ENCODE measurements at places on chromosomes 2 and 18.

- H3K4me1 ChIP-seq, result no peaks in the 10 kb centered on the region
- no peak overlapping the region for H3K4me3 ChIP-seq
- no peaks in the 10 kb centered on the region for H3K36me3 ChIP-seq
- no peaks in the 10 kb centered on the region for H3K27me3 ChIP-seq
Measured at GRCh38 chr2:206482123-206482522, 38.8 kb downstream of the ADAM23 start.

GRCh38 chr2:120859814-120860578 is 124.3 kb downstream of the GLI2 start:
- no peaks in the 10 kb centered on the region for H3K36me3 ChIP-seq
- H3K4me1 ChIP-seq, result peaks cover 9% of the 10 kb centered on the region
- no peak overlapping the region for H3K27ac ChIP-seq
- no peak for DNase-seq
- no peaks in the 10 kb centered on the region for H3K27me3 ChIP-seq

GRCh38 chr2:3000125-3000524 is 377.5 kb downstream of the EIPR1 start:
- no peak overlapping the region for H3K4me3 ChIP-seq
- no peaks in the 10 kb centered on the region for H3K27me3 ChIP-seq
- DNase-seq, result no peak
- H3K27ac ChIP-seq, result no peak overlapping the region
- H3K36me3 ChIP-seq, result no peaks in the 10 kb centered on the region
- H3K4me1 ChIP-seq, result no peaks in the 10 kb centered on the region

DNA sequence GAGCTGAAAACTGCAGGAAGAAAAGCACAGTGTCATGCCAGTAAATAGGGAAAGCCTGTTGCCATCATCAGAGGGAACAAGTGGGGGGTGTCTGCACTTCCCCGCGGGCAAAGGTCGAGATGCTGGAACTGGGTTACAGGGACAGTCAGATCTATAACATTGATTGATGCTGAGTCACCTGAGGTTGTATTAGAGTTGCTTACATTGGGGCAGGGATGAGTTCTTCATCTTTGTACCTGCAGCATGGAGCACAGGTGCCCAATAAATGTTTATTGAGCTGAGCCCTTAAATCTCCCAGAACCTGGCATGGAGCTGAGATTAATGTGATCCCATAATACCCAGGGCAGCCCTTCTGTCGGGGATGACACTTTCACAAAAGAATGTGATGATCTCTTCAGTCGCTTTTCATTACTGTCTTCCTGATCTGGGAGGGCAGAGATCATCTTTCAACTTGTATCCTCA is 5.9 kb upstream of the RNF152 start:
- H3K27ac ChIP-seq, result no peak overlapping the region
- DNase-seq, result no peak
- no peaks in the 10 kb centered on the region for H3K27me3 ChIP-seq
- no peaks in the 10 kb centered on the region for H3K36me3 ChIP-seq
- H3K4me3 ChIP-seq, result no peak overlapping the region

DNA sequence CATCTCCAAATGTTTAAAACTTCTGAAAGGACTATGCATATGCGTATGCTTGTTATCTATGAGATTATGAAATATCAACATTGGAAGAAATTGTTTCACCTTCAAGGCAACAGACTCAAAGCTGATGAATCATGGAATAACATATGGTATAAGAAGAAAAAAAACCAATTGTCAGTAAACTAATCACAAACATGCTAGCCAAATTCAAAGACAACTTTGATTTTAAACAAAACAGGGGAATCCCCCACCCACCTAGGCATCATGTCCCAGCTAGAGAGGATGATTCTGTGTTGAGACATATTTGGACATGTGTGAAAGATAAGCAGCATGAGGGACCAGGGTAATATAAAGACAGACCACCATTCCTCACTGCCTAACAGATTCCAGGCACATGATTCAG is 147.7 kb downstream of the WDPCP start:
- no peaks in the 10 kb centered on the region for H3K27me3 ChIP-seq
- no peaks in the 10 kb centered on the region for H3K4me1 ChIP-seq
- no peak overlapping the region for H3K4me3 ChIP-seq
- no peaks in the 10 kb centered on the region for H3K36me3 ChIP-seq

DNA sequence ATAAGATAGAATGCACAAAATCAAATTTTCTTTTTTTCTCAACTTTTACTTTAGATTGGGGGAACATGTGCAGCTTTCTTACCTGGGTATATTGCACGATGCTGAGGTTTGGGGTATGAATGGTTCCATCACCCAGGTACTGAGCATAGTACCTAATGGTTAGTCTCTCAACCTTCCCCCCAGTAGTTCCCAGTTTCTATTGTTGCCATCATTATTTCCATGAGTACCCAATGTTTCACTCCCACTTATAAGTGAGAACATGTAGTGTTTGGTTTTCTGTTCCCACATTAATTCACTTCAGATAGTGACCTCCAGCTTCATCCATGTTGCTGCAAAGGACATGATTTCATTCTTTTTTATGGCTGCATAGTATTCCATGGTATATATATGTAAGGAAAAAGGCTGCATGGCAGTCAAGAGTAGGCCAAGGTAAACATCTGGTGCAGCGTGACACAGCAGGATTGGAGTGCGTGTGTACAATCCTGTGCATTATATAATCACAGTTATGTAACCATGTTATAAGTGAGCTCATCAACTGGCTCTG is 10.5 kb upstream of the C2orf42 start:
- no peaks in the 10 kb centered on the region for H3K36me3 ChIP-seq
- H3K27ac ChIP-seq, result no peak overlapping the region
- no peaks in the 10 kb centered on the region for H3K27me3 ChIP-seq
- H3K4me1 ChIP-seq, result no peaks in the 10 kb centered on the region

DNA sequence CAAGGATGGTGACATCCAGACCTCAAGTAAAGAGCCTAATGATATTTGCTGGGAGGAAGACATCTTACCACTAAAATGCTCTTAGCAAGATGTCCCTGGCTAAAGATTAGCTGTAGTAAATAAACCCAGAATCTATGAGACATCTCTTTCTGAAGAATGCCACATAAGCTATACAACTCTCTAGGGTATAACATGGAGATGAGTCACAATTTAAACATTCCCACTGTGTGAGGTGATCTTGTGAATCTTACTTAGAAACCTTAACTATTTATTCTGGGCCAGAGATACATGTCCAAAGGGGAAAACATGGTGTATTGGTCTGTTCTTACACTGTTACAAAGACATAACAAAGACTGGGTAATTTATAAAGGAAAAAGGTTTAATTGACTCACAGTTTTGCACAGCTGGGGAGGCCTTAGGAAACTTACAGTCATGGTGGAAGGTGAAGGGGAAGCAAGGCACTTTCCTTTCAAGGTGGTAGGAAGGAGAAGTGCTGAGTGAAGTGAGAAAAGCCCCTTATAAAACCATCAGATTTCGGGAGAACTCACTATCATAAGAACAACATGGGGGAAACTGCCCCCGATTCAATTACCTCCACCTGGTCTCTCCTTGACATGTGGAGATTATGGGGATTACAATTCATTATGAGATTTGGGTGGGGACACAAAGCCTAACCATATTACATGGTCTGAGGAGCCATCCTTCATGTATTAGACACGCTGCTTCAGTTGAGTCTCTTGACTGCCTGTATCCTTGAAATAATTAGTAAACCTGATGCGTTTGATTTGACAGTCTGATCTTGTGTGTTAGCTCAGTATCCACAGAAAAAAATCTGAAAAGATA is 17.1 kb downstream of the KRCC1 start:
- H3K36me3 ChIP-seq, result peaks cover 23% of the 10 kb centered on the region
- no peak for DNase-seq
- no peak overlapping the region for H3K27ac ChIP-seq
- H3K27me3 ChIP-seq, result no peaks in the 10 kb centered on the region

- H3K4me1 ChIP-seq, result no peaks in the 10 kb centered on the region
- no peak for DNase-seq
- H3K27me3 ChIP-seq, result no peaks in the 10 kb centered on the region
- no peaks in the 10 kb centered on the region for H3K36me3 ChIP-seq
- H3K27ac ChIP-seq, result no peak overlapping the region
Measured at GRCh38 chr2:216017365-216017764, 4.0 kb upstream of the MREG start.

GRCh38 chr2:201644001-201644400 is 698 bp upstream of the TMEM237 start:
- H3K27me3 ChIP-seq, result no peaks in the 10 kb centered on the region
- H3K4me1 ChIP-seq, result peaks cover 5% of the 10 kb centered on the region
- H3K4me3 ChIP-seq, result peak overlapping the region; percentile 85

DNA sequence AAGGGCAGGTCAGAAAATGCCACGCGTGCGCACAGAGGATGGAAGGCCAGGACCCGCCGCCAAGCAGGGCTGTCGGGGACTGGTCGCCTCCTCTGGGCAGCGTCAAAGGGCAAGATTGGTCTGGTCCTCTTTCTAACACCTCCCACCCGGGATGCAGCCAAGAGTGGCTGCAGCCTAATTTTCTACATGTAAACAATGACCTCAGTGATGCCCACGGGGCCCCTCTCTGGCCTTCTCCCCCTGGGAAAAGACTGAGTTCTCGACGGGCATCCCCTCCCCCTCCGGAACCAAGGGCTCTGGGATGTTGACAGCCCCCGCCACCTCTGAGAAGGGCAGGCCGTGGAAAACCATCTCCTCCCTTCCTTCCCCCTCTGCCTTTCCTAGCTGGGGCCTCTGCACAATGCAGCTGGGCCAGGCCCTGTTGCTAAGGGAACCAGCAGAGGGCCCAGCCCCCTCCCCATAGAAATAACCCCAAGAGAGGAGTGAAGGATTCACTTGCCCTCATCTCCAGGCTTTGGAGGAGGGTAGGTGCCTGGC is 80.0 kb upstream of the ZNF532 start:
- DNase-seq, result no peak
- H3K27ac ChIP-seq, result peak overlapping the region; percentile 53
- no peaks in the 10 kb centered on the region for H3K36me3 ChIP-seq

GRCh38 chr2:43157506-43158246 is 68.7 kb downstream of the ZFP36L2 start:
- no peaks in the 10 kb centered on the region for H3K36me3 ChIP-seq
- peaks cover 59% of the 10 kb centered on the region for H3K4me1 ChIP-seq
- H3K4me3 ChIP-seq, result no peak overlapping the region
- no peaks in the 10 kb centered on the region for H3K27me3 ChIP-seq
- DNase-seq, result no peak

- H3K27ac ChIP-seq, result no peak overlapping the region
- no peaks in the 10 kb centered on the region for H3K36me3 ChIP-seq
- no peak overlapping the region for H3K4me3 ChIP-seq
- no peak for DNase-seq
- no peaks in the 10 kb centered on the region for H3K4me1 ChIP-seq
Measured at GRCh38 chr2:147171941-147172340, 672.9 kb upstream of the ACVR2A start.

- no peak overlapping the region for H3K4me3 ChIP-seq
- DNase-seq, result no peak
- H3K36me3 ChIP-seq, result no peaks in the 10 kb centered on the region
Measured at GRCh38 chr2:185215497-185215896, 523.1 kb upstream of the FSIP2 start.

DNA sequence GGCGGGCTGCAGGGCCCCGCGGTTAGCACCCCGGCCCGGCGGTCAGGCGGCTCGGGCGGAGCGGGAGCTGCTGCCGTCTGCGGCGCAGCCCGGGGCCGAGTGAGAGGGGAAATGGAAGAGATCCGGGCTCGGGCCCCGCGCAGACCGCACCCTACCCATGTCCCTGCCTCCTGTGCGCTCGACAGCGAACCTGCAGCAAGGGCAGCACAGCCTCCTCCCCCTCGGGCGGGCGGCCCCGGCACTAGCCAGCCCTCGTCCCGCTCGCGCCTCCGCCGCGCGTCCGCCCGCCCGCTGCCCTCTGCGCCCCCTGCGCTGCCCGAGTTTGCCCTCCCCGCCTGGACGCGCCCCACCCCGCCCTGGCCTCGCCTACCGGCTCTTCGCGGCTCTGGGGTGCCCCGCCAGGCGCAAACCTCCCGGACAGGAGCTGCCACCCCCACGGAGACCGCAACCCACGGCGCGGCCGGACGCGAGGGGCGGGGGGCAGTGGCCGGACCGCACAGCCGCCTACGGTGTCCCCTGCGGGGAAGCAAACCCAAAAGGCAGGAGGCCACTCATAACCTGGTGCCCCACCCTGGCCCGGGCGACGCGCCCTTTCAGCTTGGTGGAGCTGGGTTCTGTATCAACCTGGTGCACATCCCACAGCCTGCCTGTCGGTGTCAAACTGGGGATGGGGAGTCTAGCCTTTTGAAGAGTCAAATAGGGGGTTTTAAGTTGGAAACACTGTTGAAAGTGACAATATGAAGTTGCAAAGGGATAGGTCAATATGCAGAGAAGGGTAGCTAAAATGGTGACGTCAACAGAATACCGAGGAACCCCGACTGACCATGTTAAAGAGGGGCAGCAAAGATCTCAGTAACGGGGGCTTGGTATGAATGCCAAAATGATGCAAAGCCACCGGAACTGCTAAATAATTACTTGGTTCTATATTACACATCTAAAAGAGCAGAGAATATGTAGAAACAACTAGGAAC is at the start of gene IHH:
TSS of gene IHH (minus strand) at position 101 of the 971 bp plus-strand sequence. CDS start 454 bp downstream, outside the sequence.
- H3K27me3 ChIP-seq, result peaks cover 84% of the 10 kb centered on the region
- H3K4me1 ChIP-seq, result peaks cover 40% of the 10 kb centered on the region
- peak within 1 kb of the TSS; percentile 10 for H3K4me3 ChIP-seq
- no peaks in the 10 kb centered on the region for H3K36me3 ChIP-seq
- no peak within 1 kb of the TSS for H3K27ac ChIP-seq

DNA sequence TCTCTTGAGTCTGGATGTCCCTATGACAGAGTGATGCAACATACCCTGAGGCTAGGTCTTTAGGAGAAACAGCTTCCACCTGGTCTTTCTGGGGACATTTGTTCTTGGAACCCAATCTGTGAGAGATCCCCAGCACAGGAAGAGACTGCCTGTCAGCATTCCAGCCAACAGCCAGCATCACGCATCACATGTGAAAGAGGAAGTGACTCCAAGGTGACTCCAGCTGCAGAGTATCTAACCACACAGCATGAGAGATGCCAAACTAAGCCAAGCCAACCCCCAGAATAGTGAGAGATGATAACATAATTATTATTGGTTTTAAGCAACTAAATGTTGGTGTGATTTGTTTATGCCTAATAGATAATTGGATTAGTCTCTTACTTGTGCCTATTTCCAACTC is 35.7 kb downstream of the C18orf63 start:
- H3K4me3 ChIP-seq, result no peak overlapping the region
- no peaks in the 10 kb centered on the region for H3K4me1 ChIP-seq
- H3K36me3 ChIP-seq, result no peaks in the 10 kb centered on the region
- H3K27me3 ChIP-seq, result peaks cover 4% of the 10 kb centered on the region
- no peak for DNase-seq
- no peak overlapping the region for H3K27ac ChIP-seq

- no peak overlapping the region for H3K27ac ChIP-seq
- H3K4me3 ChIP-seq, result no peak overlapping the region
- H3K4me1 ChIP-seq, result no peaks in the 10 kb centered on the region
- DNase-seq, result no peak
Measured at GRCh38 chr18:73962256-73962655, 185.4 kb downstream of the FBXO15 start.

DNA sequence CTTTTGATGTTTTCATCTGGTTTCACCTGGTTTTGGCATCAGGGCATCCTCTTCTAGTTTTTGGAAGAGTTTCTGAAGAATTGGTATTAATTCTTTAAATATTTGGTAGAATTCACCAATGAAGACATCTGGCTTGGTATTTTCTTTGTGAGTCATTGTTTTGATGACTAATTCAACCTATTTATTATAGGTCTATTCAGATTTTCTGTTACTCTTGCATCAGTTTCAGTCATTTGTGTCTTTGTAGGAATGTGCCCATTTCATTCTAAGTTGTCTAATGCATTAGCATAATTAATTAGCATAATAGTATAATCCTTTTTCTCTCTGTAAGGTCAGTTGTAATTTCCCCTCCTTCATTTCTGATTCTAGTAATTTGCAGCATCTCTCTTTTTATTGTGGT is 8.0 kb downstream of the GNLY start:
- DNase-seq, result no peak
- peaks cover 4% of the 10 kb centered on the region for H3K4me1 ChIP-seq
- H3K27me3 ChIP-seq, result no peaks in the 10 kb centered on the region
- H3K27ac ChIP-seq, result peak overlapping the region; percentile 13

- H3K4me1 ChIP-seq, result peaks cover 15% of the 10 kb centered on the region
- no peaks in the 10 kb centered on the region for H3K36me3 ChIP-seq
- no peaks in the 10 kb centered on the region for H3K27me3 ChIP-seq
Measured at GRCh38 chr18:67363694-67364093, 152.8 kb downstream of the DSEL start.
